ENCODE measurements at places on chromosomes 6 and 20.

- no peak for DNase-seq
Observed at GRCh38 chr6:32108094-32108627, 977 bp downstream of the TNXB start.

DNA sequence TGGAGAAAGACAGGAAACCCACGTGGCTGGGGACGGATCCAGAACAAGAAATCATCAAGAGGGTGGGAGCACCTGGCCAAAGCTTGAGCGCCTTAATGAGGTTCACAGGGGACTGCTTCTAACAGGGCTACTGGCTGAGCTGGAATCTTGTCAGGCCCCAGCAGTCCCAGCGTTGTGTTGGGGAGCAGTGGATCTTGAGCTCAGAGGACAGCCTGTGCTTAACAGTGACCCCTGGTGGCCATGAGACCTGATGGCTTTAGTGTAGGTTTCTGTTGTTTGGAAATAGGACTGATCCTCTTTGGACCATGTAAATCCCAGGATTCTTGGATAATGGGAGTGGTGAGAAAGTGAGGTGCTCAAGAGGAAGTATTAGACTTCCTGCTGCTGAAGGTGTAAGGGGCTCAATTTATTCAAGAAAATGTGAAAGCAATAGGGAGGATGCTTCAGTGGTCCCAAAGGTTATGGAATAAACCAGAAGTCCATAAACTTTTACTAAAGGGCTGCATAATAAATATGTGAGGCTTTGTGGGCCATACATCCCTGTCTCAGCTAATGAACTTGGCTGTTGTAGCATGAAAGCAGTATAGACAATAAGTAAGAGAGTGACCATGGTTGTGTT is 216.2 kb downstream of the NFATC2 start:
- no peak for DNase-seq

DNA sequence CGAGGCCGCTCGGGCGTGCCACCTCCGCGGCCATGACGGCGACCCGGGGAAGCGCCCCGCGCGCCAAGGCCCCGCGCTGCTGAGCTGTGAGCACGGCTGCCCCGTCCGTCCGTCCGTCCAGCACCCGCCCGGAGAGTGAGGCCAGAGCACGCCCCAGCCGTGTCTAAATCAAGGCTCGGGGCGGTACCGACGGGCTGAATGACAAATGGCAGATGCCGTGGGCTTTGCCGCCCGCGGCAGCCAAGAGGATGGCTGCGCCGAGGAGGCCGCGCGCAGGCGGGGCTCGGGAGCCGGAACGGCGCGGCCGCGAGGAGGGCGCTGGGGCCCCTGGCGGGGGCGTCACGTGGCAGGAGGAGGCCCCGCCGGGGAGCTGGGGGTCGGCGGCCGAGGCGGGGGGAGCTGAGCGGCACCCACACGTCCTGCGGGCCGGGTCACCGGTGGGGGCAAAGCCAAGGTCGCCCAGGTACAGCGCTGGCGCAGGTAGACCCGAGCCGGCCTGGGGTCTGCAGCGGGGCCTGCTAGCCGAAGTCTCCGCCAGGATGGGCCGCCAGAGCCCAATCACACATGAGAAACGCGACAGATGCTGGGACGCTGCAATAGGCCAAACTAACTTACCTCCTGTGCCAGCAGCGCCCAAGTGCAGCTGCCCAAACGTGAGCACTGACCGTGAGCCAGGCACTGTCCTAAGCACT is at the start of gene PLAGL1:
PLAGL1 (minus strand) TSS at position 140 of the 692 bp plus-strand sequence. CDS start 60,123 bp downstream, outside the sequence.
- no peak for DNase-seq

DNA sequence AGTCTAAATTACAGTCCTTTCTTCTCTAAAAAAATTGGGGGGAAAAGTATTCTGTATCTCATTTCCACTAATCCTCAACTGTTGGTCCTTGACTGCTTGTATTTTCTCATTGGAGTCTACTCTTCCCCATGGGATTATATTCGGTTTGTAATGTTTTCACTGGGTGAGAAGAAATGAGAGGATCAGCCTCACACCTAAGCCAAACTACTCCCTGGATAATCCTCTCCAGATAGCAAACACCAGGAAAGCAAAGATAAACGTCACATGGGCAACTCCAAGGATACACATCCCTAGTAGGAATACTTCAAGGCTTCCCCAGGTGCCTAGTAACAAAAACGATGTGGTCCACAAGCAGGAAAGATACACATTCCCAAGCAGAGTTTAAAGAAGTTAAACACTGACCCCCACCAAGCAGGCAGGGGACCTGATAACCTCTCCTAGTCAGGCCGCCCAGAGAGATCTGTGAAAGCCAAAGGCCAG is 53.9 kb upstream of the SOX4 start:
- DNase-seq = no peak

- no peak for DNase-seq
Observed at GRCh38 chr6:113169484-113169883, 687.7 kb upstream of the MARCKS start.

DNA sequence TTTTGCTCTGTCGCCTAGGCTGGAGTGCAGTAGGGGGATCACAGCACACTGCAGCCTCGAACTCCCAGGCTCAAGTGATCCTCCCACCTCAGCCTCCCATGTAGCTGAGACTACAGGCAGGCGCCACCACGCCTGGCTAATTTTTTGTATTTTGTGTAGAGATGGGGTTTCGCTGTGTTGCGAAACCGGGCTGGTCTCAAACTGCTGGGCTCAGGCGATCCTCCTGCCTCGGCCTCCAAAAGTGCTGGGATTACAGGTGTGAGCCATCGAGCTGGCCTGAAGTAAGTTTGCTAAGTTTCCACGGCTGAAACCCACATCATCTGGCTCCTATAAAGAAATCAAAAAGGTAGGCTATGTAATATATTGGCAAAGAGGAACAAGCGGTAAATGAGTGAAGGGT is 1.4 kb upstream of the MYLIP start:
- DNase-seq = no peak

DNA sequence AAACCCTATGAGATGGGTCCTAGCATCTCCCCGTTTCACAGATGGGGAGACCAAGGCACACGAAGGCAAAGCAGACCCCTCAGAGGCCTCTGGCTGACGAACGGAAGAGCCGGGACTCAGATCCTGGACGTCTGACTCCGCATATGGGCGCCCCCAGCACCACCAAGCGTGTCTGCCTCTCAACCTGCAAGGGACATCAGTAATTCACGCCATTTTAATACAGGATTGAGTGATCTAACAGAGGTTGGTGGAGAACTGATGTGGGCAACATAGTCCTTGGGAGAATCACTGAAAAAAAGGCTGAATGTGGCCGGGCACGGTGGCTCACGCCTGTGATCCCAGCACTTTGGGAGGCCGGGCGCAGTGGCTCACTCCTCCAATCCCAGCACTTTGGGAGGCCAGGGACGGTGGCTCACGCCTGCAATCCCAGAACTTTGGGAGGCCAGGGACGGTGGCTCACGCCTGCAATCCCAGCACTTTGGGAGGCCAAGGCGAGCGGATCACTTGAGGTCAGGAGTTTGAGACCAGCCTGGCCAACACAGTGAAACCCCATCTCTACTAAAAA is 206.6 kb downstream of the DLL1 start:
- no peak for DNase-seq

- no peak for DNase-seq
Observed at GRCh38 chr20:11130554-11131166, 456.9 kb upstream of the JAG1 start.

GRCh38 chr6:170040115-170040500 is 250.8 kb downstream of the DLL1 start:
- no peak for DNase-seq

- no peak for DNase-seq
Observed at GRCh38 chr20:5270603-5271002, 46.2 kb downstream of the PROKR2 start.

DNA sequence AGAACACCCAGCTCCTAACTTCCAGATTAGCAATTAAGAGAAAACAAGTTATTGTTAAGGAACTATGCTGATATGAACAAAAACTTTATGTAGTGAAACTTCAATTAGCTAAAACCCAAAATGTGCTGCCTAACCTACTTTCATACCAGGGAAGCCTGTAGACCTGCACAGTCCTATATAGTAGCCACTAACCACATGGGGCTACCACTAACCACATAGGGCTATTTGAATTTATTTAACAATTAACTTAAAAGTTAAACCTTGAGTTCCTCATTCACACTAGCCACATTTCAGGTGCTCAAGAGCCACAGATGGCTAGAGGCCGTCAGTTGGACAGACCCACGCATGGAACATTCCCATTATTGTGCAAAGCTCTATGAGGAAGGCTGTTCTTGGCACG is 72.4 kb upstream of the LAMP5 start:
- DNase-seq = no peak

- DNase-seq = no peak
Observed at GRCh38 chr20:8798505-8798904, 270.4 kb upstream of the PLCB4 start.

DNA sequence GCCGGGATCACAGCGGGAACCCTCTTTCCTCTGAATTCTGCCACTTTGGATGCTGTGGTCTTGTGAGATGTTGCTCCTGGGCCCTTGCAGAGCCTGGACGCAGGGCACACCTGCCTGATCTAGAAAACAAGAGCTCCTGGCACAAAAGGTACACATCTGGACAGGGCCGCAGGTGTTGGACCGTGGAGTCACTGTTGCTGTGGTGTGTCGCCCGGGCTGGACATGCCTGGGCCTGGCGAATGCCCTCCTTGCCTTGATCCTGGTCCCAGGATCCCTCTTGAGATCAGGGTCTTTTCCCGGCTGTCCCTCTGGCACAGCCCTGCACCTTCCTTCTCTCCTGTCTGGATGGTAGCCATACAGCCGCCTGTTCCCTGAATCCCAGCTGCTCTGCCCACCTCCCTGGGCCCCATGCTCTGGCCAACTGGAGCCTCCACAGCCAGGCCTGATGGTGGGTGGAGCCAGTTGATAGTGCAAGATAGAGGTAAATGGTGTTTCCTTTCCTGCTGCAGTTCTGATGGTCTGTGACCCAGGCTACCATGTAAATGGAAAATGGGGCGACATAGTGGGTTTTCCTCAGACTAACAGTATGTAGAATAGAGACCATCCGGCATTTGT is 5.0 kb downstream of the FOXP4 start:
- no peak for DNase-seq

DNA sequence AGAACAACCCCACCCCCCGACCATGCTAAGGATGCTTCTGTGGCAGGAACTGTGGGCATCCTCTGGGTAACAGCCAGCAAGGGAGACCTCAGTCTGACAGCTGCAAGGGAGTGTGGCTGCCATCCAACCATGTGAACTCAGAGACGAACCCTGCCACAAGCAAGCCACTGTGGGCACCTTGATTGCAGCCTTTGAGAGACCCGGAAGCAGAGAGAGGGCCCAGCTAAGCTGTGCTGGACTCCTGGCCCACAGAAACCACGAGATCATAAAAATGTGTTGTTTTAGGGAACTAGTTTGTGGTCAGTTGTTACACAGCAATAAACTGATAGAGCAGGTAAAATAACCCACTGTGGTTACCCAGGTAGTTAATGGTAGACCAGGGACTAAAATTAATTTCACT is 414.6 kb downstream of the CDH26 start:
- DNase-seq = no peak

GRCh38 chr6:6586671-6587526 is 1.6 kb upstream of the LY86 start:
- DNase-seq = no peak

GRCh38 chr6:25178336-25179035 is 100.7 kb upstream of the CARMIL1 start:
- no peak for DNase-seq

DNA sequence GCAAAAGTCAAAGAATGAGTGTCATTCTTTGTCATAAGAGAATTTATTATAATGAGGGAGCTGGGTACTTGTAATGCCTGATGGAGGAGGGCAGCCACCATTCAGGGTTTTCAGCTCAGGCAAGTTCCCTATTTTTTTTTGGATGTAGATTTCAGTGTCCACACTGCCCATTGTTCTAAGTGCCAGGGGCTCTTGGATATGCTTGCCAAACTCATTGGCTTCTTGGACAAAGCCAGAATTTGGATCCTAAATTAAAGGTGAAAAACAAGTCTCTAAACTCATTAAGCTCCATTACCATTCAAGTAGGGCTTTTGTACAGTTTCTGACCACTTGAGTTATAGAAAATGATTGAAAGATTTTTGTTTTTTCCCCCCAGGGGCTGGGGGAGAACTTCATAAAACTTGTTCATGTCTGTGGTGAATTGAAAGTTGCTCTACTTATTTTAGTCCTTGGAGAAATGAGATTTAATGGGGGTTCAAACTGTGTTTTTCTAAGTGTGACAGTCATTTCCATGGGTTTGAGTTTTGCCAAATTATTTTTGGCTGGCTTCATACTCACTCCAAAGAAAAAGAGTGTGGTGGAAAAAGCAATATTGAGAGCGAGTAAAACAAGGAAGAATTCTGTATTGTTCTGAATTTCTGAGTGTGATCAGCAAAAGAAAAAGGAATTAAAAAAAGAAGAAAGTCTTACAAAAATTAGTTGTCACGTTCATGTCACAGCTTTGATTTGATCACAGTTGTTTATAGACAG is 46.0 kb downstream of the TIAM2 start:
- no peak for DNase-seq

DNA sequence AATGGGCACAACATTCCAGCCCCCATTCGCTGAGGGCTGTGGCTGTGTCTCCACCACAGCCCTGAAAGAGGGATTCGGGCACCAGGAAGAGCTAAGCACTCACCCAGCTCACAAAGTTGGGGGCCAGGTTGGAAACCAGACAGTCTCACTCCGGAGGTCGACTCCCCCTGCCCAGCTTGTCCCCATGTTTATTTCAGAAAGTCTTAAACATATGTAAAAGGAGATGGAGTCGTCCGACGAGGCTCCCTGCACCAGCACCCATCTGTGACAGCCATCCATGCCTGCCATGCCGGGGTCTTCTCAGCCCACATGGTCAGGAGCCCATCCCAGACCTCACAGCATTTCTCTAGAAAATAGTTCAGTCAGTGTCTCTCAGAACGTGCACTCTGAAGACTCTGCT is 63.6 kb upstream of the STX16 start:
- no peak for DNase-seq

DNA sequence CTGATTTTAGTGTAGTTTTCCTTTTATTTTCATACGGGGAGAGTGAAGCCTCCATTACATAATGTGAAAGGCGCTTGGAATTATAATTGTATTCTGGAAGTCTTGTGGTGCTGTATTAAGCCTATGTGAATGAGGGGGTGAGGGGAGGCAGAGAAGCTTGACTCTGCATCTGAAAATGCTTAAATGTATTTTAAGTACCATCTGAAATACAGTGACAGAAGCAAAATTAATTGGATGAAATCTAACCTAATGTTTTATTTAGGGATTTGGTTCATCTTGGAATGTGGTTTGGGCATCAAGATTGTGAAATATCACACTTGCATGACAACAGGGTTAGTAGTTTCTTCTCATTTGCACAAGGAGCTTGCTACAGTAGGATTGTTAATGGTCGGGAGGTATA is 41.2 kb downstream of the TMEM200A start:
- DNase-seq = no peak
